CD4-positive, alpha-beta T cell treated with Interleukin-12 subunit alpha and Interleukin-12 subunit beta, for 1 hour (primary cell): ENCODE measurements at places on chromosomes 3 and 15.

- peak; percentile 60 for DNase-seq
Measured at GRCh38 chr3:33717616-33717865, 513 bp downstream of the CLASP2 start.

DNA sequence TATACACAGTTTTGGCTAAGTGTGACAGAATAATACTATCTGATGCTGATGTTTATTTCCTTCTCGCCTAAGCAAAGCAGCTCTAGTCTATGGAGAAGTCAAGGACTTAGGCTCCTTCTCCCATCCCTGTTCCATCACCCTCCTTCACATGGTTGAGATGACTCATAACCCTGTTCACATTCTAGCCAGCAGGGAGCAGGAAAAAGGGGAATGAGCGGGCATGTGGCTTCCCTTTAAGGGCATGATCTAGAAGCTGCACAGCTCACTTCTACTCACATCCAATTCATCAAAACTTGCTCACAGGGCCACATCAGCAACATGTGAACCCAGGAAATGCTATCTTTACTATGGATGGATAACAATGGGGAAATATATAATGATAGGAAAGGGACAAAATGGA lies 40.9 kb downstream of the CBLB start:
- no peak for DNase-seq

DNA sequence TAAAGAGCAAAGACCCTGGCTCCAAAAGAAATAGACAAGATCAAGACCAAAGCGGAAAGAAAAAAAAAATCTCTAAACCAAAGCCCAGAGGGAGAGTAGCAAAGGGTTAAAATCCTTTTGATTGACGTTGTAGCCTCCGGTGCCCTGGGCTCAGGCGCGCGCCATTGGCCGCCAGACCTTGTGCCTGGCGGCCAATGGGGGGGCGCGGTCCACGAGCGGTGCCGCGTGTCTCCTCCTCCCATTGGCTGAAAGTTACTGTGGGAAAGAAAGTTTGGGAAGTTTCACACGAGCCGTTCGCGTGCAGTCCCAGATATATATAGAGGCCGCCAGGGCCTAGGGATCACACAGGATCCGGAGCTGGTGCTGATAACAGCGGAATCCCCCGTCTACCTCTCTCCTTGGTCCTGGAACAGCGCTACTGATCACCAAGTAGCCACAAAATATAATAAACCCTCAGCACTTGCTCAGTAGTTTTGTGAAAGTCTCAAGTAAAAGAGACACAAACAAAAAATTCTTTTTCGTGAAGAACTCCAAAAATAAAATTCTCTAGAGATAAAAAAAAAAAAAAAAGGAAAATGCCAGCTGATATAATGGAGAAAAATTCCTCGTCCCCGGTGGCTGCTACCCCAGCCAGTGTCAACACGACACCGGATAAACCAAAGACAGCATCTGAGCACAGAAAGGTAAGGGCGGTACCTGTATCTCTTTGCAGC lies at the start of gene HES1:
Gene HES1 (plus strand): TSS at position 343 of the 713 bp plus-strand sequence. CDS start 233 bp downstream, at position 576.
- peak; percentile 39 for DNase-seq

GRCh38 chr15:62553911-62554563 lies 389.0 kb upstream of the C2CD4B start:
- no peak for DNase-seq

GRCh38 chr15:78257681-78258080 lies 6.7 kb upstream of the DNAJA4 start:
- DNase-seq: no peak

DNA sequence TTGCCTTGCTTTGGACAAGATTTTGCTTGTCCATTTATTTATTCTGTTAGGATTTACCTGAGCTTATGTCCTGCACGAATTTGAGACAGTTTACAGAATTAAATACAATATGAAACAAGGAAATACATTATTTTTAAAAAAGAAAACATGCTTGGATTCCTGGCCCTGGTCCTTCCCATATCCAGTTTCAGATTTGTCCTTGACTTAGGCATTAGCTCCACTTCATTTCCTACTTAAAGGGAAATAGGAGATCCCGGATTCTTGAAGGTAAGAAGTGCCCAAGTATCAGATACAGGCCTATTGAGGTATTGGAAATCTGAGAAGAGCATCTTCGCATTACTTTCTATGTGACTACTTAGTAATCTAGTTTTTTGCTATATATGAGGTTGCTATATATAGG lies 672.0 kb downstream of the SI start:
- no peak for DNase-seq

DNA sequence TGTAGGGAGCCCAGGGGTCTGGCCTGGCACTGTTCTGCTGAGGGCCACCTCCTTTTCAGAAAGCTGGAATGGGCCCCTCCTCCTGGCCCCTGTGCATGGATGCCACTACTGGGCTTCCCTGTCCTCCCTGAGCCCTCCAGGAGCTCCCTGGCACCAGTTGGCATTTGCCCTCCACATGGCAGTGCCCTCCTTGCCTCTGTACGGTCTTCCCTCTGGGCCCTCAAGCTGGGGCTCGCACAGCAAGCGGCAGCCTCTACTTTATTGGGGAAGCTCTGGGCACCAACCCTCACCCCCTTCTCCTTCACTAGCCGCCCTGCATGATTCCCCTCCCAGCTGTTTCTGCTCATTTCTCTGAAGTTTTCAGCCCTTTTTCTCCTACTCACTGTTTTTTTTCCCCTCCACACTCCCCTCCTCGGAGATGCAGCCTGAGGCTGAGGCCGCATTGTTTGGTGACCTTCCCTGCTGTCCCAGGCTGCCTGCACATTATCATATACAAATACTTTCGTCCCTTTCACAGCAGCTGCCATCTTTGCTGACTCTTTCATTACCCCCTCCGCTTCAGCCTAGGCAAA lies 127.3 kb downstream of the EEFSEC start:
- DNase-seq: no peak

GRCh38 chr3:112247900-112248299 lies 46.1 kb downstream of the SLC9C1 start:
- no peak for DNase-seq

DNA sequence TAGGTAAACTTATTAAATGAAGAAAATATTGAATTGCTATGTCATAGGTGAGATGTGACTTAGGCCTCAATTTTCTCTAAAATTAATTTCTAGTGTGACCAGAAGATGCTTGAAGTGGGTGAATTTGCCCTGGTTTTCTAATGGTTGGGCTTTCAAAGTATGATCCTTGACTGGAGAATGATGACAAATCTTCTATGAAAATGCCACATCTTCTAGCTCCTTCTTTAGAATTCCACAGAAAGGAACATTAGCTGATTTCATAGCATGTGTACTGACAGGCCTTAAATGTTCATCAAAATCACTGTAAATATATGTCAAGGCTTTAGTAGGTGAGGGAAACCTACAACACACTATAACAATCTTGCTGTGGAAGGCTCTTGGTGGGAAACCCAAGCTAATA lies 8.9 kb downstream of the ABI3BP start:
- no peak for DNase-seq

DNA sequence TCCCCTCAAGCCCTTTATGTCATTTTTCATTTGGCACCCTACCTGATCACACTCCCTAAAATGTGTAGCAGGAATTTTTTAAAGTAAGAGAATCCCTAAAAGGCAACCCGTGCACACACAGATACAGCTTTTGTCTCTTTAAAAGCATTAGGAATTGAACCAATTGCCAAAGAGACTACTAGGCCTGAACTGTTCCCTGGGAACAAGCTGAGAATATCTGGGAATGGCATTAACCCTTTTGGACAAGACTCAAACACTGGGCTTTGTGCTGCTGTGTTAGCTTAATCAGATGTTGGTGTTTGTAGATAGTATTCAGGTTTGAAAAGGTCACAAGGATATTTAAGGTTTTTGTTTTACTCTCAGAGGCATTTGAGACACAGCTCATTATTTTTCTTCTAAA lies 414.4 kb upstream of the PDZRN3 start:
- DNase-seq: no peak

GRCh38 chr3:108093021-108093420 lies 2.2 kb upstream of the CD47 start:
- no peak for DNase-seq

- no peak for DNase-seq
Measured at GRCh38 chr15:82597815-82598214, 49.3 kb downstream of the CPEB1 start.

DNA sequence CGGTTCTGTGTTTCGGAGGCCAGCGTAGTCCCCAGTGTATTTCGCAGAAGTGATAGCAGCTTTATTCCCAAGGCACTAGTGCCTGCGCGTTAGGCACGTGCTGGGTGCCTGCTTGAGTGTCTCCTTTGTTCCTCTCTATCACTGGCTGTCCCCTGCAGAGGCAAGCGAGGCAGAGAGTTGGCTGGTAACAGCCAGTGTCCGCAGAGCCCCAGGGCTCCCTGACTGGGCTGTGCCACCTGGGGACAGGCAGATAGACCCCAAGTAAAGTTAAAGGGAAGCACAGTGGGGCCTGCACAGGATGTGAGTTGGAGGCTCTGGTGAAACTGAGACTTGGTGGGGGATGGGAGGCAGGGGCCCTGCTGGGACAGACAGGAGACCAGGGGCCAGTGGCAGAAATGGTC lies 50.7 kb downstream of the APBA2 start:
- no peak for DNase-seq

DNA sequence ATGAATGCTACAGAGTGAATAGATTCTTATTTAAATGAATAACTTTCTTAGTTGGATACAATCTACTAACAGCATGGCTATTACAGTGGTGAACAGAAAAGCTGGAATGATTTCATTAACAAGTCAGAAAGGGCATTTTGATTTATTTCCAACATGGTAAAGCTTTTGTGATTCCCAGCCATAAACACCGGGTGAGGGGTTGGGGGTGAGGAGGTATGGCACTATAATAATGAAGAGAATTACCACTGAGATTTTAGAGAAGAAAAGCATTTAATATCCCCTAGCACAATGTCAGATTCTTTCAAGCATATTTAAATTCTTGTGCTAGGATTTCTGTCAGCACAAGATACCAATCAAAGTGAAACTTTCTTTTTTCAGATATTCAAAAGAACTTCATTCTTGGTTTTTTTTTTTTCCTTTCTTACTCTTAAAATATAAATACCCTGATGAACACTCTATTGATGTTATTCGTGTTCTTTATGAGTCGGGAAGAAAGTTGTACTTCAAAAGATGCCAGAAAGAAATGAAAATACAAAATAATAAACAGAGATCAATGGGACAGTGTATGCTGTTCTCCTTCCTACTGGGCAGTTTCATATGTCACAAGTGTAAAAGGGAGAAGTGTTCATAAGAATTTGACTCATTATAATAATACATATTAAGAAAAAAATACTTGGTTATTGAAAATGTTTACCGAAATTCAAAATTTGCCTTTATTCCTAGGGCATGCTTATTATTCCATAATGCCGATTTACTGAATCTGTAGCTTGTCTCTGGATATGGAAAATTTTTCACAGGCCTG lies 522.8 kb downstream of the CADM2 start:
- DNase-seq: no peak

GRCh38 chr3:125206934-125207333 lies 5.6 kb downstream of the SLC12A8 start:
- DNase-seq: no peak

DNA sequence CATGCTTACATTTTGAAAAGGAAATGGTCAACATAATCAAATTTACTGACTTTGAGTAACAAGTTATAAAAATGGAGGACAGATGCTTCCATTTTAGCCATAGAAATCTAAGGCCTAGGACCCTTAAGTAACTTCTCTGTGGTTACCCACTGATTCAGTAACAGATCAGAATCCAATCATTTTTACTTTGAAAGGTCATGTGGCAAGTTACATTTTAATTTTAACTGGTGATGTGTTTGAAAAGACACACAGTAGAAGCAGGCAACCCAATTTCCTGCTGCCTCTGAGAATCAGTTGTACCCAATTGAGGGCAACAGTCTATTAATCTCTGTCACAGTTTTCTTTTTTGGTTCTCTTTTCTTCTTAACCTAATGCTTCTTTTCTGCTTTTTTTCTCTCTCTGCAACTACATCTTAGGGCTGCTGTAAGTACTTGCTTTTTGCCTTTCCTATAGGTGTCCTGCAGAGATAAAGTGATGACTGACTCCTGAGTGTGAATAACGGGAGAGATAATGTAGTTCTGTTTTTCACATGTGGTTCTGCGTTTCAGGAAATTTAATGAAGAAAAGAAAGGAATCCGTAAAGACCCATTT lies 3.3 kb downstream of the ZWILCH start:
- no peak for DNase-seq

GRCh38 chr3:5184499-5184898 lies 3.0 kb upstream of the EDEM1 start:
- DNase-seq: no peak

DNA sequence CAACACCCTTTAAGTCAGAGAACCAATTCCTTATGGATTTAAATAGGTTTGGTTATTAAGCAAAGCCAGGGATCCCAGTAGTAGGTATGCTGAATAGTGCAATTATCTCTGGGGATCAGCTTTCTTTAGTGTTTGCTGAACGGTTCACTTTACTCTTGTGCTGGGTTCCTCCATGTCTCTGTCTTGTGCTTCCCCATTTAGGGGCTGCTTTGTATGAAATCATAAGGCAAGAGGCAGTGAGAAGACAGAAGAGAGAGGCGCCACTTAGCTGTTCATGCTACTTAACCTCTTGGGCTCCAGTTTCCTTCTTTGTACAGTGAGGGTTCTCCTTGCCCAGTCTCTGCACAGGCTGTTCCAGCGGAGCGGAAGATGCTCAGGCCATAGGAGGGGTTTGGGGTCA lies 3.5 kb downstream of the ST6GAL1 start:
- no peak for DNase-seq

GRCh38 chr15:51382787-51383186 lies 41.3 kb downstream of the GLDN start:
- DNase-seq: no peak

- DNase-seq: peak; percentile 76
Measured at GRCh38 chr3:197029511-197030167, at the start of gene MELTF. Gene MELTF (minus strand): TSS chr3:197029817. CDS start chr3:197029702, 115 bp downstream.

DNA sequence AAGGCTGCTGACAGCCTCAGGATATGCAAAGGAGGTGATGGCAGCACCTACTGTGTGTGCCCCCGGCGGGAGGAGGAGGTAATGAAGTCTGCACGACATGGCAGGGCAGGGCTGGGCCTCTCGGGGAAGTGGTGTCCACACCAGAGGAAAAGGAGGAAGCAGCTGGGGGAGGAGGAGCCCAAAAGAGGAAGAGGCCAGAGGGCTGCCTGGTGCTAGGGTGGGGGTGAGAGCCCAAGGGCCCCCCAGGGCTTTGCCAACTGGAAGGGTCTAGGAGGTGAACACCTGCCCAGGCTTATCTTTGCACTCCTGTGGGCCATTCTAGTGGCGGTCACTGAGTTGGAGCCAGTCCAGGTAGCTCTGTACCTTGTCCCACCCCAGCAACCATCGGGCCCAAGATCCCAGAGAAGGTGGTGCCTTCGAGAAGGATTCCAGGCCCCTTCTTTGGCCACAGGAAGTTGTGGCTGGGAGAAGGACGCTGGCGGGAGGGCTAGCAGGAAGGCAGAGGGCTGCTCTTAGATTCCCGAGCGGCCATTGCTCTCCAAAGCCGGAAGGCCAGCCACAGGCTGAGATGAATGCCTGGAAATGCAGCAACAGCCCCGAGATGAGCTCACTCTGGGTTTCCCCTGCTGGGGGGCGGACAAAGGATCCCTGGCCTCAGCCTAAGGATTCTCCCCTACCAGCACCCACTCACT lies 7.0 kb downstream of the GNAI2 start:
- DNase-seq: peak; percentile 49
